Right cardiac atrium (tissue), 5 donors: ENCODE measurements at places on chromosomes 6 and 20. TPM values are rescaled to one million over a fixed set of nuclear protein-coding genes. Genes with fewer than 3 reads are reported as not detected.

Gene PTK7
- total RNA-seq, result 9.4 TPM

Gene CST2
- total RNA-seq, result not detected

Gene CCN5
- 292 TPM for total RNA-seq

Gene SLC52A3
- total RNA-seq, result 0.65 TPM

Gene REM1
- total RNA-seq, result 2.8 TPM

Gene PNPLA1
- total RNA-seq, result not detected

Gene MAP7
- 1.3 TPM for total RNA-seq

Gene ADGRF1
- total RNA-seq, result not detected

Gene RNF114
- 48.1 TPM for total RNA-seq

Gene COL9A3
- 4.3 TPM for total RNA-seq

Gene CNKSR3
- total RNA-seq, result 18.8 TPM

GRCh38 chr6:27890445-27891319 lies 21.5 kb downstream of the OR2B2 start:
- peak; percentile 68 for DNase-seq

- no peak for DNase-seq
Measured at GRCh38 chr20:58776109-58776508, 74.6 kb downstream of the GNAS-AS1 start.

- DNase-seq, result no peak
Measured at GRCh38 chr6:110781522-110782214, 33.6 kb downstream of the CDK19 start.

GRCh38 chr6:116034327-116034726 lies 26.4 kb downstream of the FRK start:
- DNase-seq, result no peak

- no peak for DNase-seq
Measured at GRCh38 chr6:144219056-144219685, 66.0 kb upstream of the UTRN start.

- DNase-seq, result no peak
Measured at GRCh38 chr6:4504700-4505099, 271.5 kb upstream of the CDYL start.

DNA sequence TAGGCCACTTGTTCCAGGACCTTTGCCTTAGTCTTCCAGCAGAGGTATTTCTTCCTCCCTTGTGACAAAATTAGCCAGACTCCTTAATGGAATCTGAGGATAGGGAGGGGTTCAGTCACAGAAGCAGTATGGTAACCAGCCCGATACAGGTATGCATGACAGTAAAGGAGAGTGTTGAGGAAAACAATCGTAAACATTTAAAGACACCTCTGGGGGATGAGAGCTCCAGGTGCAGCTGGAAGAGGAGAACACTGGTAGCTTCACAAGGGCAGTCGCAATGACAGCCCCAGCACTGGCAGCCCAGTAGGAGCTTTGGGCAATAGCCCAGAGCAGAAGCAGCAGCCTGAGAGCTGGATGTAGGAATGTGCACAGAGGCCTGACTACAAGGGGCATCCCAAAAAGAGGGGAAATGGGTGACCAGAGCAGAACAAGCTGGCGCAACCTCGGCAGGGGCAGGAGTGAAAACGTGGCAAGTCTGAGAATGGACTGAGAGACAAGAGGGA lies 344.9 kb upstream of the JAG1 start:
- DNase-seq, result no peak

- no peak for DNase-seq
Measured at GRCh38 chr6:137016356-137016755, 28.4 kb downstream of the IL20RA start.

DNA sequence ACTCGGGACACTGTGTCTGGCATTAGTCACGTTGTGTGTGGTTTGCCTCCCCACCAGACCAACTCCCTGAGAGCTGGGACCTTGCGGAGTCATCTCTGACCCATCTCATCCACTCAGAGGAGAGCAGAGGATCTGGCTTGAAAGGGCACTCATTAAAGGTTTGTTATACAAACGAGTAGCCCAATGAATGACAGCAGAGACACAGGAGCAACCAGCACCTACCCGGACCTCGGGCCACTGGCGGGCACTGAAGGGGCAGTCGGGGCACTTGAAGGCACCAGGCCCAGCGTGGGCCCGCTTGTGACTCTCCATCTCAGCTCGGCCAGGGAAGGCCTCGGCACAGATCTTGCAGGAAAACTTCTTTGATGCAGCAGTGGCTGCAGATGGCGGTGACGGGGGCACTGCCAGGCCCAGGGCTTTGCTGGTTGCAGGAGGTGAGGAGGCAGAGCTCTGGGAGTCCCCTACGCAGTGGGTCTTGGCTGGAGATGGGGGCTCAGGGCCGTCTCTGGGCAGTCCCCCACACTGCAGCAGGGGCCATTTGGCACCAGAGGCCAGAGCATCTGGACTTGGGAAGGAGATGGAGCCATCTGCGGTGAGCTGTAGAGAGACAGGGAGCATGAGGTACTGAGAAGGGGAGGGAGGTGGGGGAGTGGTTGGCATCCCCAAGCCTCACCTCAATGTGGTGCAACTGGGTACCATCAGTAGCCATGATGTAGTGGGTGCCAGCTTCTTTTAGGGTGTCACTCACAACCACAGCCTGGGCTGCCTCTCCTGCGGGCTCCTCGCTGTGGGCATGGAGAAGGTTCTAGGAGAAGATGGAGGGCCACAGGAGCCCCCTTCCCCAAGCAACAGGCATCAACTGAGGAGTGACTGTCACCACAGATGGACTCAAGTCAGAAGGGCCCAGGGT lies 17.7 kb downstream of the PCIF1 start:
- no peak for DNase-seq

DNA sequence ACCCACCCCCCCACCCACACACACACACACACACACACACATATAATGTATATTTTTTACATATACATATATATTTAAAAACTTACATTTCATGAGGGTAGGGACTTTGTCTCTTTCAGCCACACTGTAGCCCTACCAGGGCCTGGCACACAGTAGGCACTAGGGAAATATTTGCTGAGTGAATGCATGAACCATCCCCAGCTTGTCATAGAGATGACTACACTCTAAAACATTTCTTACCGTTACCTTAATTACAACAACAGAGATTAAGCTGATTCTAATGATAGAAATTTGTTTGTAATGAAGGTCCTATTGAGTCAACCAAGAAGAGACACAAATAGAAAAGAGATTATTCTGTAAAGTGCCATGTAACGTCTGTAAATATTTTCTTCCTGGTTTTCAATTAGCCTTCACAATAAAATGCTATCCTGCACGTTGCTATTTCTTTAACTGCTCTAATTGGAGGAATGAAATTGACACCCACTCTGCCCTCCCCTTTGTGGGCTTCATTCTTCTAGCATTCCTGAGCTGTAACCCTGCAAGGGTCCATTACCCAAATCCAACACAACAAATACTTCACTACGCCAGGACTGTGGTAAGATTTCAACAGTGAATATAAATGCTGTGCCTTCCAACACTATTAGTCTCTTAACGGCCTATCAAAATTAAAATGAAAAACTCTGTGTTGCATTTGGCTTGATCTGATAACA lies 30.8 kb downstream of the SIM1 start:
- DNase-seq, result no peak

- no peak for DNase-seq
Measured at GRCh38 chr6:15987569-15987968, 141.3 kb upstream of the MYLIP start.

GRCh38 chr20:12798286-12798685 lies 210.5 kb upstream of the SPTLC3 start:
- DNase-seq, result no peak

GRCh38 chr20:44632103-44632752 lies 19.3 kb downstream of the ADA start:
- DNase-seq, result peak; percentile 40

DNA sequence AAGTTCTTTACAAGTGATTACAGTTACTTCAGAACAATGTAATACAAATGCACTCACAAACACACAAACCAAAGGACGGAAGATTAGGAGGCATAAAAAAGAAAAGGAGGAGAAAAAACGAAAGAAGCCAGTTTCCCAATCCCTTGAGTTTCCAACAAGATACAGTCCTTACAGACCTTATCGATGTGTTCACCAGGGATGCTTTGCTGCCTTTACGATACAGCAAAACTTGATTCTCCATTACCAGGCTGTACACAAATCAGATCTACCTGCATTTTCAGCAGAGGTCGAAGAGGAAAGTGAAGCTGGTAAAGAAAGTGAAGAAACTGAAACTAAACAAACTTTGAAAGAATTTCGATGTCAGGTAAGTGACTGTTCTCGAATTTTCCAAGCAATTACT lies 62.6 kb upstream of the SMIM8 start:
- DNase-seq, result no peak

- no peak for DNase-seq
Measured at GRCh38 chr6:105080279-105080678, 99.5 kb downstream of the POPDC3 start.

- peak; percentile 87 for DNase-seq
Measured at GRCh38 chr6:167750956-167751358, 75.8 kb upstream of the AFDN start.

GRCh38 chr6:157981395-157982101 lies at the start of gene SYNJ2:
Gene SYNJ2, plus strand, starts transcription at chr6:157981863. Its CDS starts 99 bp downstream, at chr6:157981962.
- DNase-seq, result peak; percentile 76
